ENCODE measurements at places on chromosomes 3 and 15.
A peak's percentile ranks its signal among the peaks of the same experiment; 100 is the strongest.

GRCh38 chr15:66603301-66604179 is 37.7 kb upstream of the LCTL start:
- peak; percentile 63 for DNase-seq

GRCh38 chr3:47533996-47534454 is 20.5 kb upstream of the ELP6 start:
- DNase-seq: no peak

GRCh38 chr3:106421909-106422308 is 553.1 kb upstream of the CBLB start:
- DNase-seq: no peak

DNA sequence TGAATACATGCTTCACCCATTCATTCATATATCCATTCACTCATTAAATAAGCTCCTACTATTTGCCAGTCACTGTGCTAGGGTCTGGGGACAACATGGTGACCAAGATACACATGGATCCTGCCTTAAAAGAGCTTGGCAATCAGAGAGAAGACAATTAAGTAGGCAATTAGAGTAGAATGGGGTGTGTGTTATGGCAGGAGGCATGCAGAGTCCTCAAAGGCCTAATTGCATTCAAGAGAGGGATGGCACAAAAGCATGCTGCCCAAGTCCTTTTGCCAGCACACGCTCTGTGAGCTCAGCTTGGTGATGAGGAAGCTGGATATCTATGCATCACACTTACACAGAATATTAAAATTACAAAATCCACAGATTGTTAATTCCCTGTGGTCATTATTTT is 2.8 kb upstream of the PRICKLE2 start:
- DNase-seq: no peak

DNA sequence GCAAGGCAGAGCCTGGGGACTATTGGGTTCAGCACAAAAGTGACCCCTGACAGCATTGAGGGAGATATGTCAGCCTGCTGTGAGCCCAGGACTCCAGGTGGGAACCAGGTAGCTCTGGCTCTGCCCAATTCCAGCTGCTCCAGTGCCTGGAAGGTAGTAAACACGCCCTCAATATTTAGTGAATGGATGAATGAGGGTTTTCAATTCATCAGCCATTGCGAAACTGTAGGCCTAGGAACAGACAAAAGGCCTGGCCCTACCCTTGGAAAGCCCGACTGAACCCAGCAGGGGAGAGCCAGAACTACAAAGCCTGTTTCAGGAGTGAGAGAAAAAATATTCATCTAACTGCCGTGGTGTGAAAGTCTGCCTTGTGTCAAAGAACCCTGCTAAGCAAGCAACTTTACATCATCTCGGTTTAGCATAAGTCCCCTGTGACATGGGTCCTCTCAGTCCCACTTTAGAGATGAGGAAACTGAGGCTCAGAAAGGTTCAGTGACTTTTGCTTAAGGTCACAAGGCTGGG is 8.1 kb upstream of the CSK start:
- DNase-seq: no peak

- no peak for DNase-seq
These were observed 120.5 kb downstream of the SMAD6 start for GRCh38 chr15:66822576-66822975.

DNA sequence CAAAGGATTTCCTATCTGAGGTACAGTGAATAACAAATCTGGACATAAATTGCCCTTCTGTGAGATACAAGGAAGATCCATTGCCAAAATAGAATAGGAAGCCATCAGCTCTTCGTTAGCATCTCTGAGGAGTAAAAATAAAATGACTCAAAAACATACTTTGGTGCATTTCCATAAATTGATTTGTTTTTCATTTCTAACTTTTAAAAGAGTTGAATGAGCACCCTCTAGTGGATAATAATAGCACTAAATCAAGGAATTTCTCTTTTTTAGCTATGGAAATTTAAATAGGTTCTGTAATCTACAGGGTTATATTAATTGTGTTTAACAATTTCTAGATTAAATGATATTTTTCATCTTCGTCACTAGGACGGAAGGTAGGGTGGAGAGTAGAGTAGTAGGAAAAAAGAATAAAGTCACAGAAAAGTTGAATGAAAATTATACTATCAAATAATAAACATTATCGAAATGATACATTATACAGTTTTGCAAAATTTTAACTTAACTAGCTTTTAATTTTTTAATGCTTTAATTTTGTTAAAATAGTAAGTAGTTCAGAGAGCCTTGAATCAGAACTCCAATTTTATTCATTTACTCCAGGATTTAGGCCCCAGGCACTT is 6.4 kb downstream of the NSUN3 start:
- DNase-seq: no peak

All from activated T-cell treated with anti-CD3 and anti-CD28 coated beads, Interleukin-2, amount 50 U/mL, for 72 hours (primary cell).